ENCODE measurements at places on chromosomes 6 and 20.

DNA sequence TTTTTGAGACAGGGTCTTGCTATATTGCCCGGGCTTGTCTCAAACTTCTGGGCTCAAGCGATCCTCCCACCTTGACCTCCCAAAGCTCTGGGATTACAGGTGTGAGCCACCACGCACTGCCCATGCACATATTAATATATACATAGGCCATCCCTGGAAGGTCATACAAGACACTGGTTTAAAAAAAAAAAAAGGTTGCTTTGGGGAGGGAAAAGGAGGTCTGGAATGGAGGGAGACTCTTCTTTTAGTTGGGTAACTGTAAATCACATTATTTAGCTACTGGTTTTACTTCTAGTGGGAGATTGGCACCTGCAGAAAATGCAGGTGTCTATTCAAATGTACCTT, 4.1 kb upstream of the SNAI1 start:
- DNase-seq: no peak

DNA sequence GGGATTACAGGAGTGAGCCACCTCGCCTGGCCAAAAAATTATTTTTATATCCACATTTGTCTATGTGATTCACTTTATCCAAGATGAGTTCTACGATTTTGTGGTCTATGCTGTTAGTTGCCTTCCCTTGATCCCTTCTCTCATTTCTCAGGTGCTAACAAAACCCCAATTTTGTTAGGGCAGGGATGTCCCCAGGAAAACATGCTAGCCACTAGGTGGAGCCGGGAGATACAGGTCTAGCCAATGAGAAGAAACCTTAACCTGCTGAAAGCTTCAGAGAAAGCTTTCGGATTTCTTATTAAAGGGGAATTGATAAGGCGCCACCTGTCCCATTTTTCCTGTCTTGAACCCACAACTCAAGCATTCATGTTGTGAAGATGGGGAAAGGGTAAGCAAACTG, 167.4 kb upstream of the OLIG3 start:
- DNase-seq: peak; percentile 55

DNA sequence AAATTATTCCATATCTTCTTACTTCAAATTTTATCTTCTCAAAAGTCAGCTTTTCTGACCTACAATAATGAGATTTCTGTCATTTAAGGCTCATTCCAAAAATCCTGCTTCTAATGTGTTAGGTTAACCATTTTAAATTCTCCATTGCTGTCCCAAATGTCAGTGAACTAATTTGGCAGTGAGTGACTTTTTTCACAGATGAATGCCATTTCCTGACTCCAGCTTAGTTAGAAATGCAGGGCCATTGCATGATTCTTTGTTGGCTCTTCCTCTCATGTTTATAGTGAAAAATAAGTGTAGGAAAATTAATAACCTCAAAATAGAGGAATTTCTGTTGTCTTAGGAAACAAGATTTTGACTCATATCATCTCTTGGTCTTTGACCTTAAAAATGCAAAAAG, 44.1 kb downstream of the VIP start:
- no peak for DNase-seq

GRCh38 chr6:25333471-25333870, 54.3 kb downstream of the CARMIL1 start:
- no peak for DNase-seq

DNA sequence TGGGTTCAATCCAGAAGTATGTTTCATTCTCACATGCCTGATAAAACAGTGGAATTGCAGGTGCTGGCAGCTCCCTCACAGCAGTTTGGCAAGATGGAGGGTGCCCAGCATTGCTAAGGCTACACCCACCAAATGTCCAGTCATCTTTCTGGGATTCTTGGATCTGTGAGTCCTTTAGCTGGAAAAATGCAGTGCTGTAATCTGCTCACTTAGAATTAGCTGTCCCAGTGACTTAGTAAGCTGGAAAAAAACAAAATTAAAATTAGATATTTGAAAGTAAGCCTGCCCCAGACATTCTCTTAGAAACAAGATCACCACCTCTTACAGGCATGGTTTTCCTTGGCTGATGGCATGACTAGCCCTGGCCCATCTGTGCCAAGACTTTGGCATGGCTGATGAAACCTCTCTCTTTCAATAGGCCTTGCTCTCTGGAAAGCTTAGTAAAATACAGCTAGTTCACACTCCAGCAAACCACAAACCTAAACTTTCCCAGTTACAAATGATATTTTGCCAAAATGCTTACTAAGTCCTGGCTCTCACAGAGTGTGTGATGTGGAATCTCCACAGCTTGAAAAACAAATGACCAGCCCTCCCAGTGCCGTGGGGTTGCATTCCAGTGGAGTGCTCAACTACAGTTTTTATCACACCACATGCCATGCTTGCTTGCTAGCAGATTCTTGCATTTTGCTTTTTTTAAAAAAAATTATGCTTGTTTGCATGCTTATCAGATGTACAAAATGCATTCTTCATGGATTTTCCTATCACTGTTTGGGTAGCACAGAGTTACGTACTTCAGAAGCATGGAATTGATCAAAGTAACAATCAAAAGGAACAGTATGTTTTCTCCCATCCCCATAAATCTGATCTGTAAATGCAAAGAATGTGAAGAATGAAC, 261.5 kb downstream of the EYA4 start:
- DNase-seq: no peak

- no peak for DNase-seq
These were observed 2.0 kb downstream of the ADGRB3 start for GRCh38 chr6:68637071-68637470.

- no peak for DNase-seq
These were observed 41.5 kb downstream of the YTHDF1 start for GRCh38 chr20:63174309-63175037.

Data from stimulated activated CD4-positive, alpha-beta T cell treated with anti-CD3 and anti-CD28 coated beads, Interleukin-2, amount 100 ng/mL, for 4 hours (primary cell).